ENCODE measurements at places on chromosomes 16 and 17.

- DNase-seq, result no peak
Measured at GRCh38 chr16:53232826-53233529, 178.2 kb downstream of the CHD9 start.

DNA sequence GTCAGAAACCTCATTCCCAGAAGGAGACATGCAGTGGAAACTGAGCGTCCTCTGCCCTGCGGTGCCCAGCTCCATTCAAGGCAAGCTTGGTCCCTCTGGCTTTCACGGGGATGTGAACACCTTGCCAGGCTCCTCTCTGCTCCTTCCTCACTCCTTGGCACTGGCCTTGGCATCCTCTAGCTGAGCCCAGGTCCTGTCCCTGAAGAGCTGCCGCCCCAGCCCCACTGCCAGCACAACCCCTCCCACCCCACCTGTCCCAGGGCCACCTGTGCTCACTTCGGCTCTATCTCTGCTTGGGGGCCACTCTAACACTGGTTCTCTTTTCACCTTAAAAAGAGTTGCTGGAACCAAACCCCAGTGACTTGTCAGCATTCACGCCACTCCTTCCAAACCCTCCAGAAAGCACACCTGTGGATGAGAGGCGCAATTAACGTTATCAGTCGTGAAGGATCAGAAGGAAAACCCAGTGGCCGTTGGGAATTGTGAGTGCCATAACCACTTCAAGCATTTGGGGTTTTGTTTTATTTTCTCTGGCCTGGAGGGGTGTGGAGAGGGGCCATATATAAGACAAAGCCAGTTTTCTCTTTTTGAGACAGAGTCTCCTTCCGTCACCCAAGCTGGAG, 103.7 kb downstream of the AXIN2 start:
- no peak for DNase-seq

DNA sequence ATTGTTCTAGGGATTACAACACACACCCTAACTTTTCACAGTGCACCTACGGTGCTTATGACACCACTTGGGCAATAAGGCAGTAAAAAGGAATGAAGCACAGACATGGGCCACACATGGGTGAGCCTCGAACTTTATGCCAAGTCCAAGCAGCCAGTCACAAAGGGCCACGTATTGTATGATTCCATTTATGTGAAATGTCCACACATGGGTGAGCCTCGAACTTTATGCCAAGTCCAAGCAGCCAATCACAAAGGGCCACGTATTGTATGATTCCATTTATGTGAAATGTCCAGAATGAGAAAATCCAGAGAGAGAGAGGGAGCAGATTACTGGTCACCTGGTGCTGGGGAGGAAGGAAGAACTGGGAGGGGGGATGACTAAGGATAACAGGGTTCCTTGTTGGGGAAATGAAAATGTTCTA, 22.2 kb downstream of the RMI2 start:
- DNase-seq, result no peak

DNA sequence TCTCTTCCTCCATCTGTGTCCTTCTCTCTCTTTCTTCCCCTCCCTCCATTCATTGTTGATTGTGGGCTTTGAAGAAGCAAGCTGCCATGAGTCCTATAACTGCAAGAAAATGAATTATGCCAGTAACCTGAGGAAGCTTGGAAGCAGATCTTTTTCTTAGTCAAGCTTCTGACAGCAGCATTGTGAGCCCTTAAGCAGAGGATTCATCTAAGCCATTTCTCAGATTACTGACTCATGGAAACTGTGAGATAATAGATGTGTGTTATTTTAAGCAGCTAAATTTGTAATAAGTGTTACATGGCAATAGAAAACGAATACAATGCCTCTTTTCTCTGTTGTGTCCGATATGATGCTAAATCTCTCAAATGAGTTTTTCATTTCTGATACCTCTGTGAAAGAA, 1109.7 kb downstream of the CDH11 start:
- no peak for DNase-seq

- no peak for DNase-seq
Measured at GRCh38 chr16:47175152-47175551, 31.4 kb upstream of the NETO2 start.

All from NCI-H524 (cell line).